ENCODE measurements at places on chromosomes 12 and 14. TPM values are rescaled to one million over a fixed set of nuclear protein-coding genes. Genes with fewer than 3 reads are reported as not detected.

Gene CCND2
- 15.1 TPM for total RNA-seq

Gene KRT77
- not detected for total RNA-seq

Gene OTX2
- not detected for total RNA-seq

Gene MIP
- 0.98 TPM for total RNA-seq
